ENCODE measurements at places on chromosomes 1 and 21.

GRCh38 chr1:234962340-234962989 is 166.2 kb downstream of the TOMM20 start:
- DNase-seq = no peak

- DNase-seq = no peak
Observed at GRCh38 chr1:24415910-24416665, 486 bp downstream of the NIPAL3 start.

GRCh38 chr1:58874757-58875755 is 91.2 kb upstream of the JUN start:
- no peak for DNase-seq

DNA sequence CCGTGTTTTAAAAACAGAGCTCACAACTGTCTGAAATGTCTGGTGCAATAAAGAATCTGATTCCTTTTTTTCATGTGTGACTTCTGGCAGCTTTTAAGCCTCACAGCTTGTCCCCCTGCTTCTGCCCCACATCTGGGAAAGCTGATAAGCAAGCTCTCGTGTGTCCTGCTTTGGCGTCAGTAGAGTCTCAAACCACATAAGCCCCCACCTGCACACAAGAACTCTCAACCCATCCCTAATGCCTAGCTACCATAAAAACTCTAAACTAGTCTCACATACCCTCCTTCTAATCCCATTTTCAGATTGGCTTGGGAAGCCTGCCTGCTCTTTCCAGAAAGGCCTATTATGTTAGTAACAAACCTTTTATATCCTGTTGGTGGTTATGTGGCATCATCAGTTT is 94.6 kb upstream of the DAB1 start:
- DNase-seq = no peak

All from CD4-positive, alpha-beta T cell treated with Interleukin-4 for 4 hours (primary cell).